RPMI7951 (cell line): ENCODE measurements at places on chromosomes 3 and 15. TPM values are rescaled to one million over a fixed set of nuclear protein-coding genes. Genes with fewer than 3 reads are reported as not detected.

DNA sequence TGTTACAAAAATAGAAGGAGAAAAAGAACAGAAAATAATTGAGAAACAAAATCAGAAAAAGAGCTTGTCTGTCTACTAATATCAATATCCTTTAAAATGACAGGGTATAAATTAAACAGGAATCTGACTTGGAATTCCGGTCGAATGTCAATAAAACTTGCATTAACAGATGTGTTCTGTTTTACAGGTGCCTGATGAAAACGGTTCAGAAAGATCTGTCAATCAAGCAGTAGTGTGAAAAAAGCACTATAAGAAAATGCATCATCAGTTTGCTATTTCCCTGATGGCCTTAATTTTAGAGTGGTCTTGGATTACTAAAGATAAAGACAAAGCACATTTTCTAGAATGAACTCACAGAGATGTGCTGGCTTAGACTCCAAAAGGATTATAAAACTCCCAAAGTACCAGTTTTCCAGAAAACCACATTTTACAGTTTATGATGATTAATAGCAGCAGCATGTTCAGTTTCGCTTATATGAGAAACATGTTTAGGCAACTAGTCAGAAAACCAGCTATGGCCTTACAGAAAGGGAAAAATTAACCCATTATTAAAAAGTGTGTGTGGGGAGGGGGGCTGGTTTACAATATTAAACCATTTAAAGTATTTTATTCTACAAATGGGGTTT is 8.2 kb upstream of the C3orf38 start:
- peak; percentile 36 for DNase-seq

DNA sequence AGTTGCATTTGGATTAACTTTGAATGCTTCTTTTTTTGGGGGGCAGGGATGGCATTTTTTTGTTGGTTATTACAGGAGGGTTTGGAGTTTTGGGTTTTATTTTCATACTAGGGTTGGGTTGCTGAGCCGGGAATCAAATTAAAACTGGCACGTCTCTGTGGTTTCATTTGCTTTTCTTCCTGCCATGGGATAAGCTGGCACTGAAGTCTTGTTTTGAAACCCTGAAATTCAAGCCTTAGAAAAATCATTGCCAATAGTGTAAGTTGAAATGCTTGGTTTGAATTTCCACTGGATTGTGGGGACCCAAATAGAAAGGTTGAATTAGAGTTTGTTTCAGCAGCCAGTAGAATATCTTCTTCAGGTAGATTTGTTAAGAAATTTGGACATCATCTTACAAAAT is 193.1 kb upstream of the DCBLD2 start:
- DNase-seq = no peak

- DNase-seq = no peak
Measured at GRCh38 chr15:97678656-97679055, 281.8 kb upstream of the ARRDC4 start.

GRCh38 chr3:11910971-11911531 is 64.4 kb upstream of the TAMM41 start:
- DNase-seq = no peak

GRCh38 chr3:86126552-86126951 is 864.4 kb downstream of the VGLL3 start:
- DNase-seq = no peak

- DNase-seq = no peak
Measured at GRCh38 chr15:72421484-72421883, 23.4 kb downstream of the TMEM202 start.

- no peak for DNase-seq
Measured at GRCh38 chr3:53311882-53312281, 35.5 kb downstream of the DCP1A start.

DNA sequence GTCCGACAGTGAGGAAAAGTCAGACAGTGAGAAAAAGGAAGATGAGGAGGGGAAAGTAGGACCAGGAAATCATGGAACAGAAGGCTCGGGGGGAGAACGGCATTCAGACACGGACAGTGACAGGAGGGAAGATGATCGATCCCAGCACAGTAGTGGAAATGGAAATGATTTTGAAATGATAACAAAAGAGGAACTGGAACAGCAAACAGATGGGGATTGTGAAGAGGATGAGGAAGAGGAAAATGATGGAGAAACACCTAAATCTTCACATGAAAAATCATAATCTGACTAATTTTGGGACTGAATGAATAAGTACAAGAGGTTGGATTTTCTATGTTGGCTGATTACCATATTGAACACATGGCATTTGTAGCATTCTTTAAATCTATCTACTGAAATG is 26.2 kb downstream of the SEC62 start:
- no peak for DNase-seq

GRCh38 chr3:194064380-194065332 is 71.3 kb upstream of the HES1 start:
- DNase-seq = peak; percentile 34

Gene AP3B2
- 1.4 and 1.7 TPM in 2 replicates for total RNA-seq

Gene BFSP2
- total RNA-seq = not detected in 2 replicates

Gene ROPN1
- 1.3 TPM in 1 of 2 replicates, not detected in the other for total RNA-seq
